Stimulated activated CD4-positive, alpha-beta T cell treated with anti-CD3 and anti-CD28 coated beads, Interleukin-12 subunit alpha, Interleukin-12 subunit beta, amount 100 ng/mL, for 24 hours (primary cell): ENCODE measurements at places on chromosomes 3 and 15.

DNA sequence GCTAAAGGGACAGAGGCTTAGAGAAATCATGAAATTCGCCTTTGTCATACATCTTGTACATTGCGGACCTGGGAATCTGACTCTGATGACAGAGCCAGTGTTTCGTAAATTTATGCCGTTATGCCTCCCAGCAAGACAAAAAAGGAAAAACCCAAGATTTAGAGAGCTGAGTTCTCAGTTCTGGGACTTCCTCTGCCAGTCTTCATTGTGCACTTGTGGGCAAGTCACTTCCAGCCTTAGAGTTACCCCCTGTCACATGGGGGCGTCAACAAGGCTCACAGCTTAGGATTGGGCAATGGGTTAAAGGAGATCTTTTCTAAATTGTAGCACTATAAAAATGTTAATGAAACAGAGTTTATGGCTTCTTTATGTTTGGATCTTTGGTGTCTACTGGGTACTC, 41.9 kb upstream of the MITF start:
- no peak for DNase-seq

GRCh38 chr3:8581806-8582445, 62.7 kb downstream of the SSUH2 start:
- DNase-seq, result no peak

DNA sequence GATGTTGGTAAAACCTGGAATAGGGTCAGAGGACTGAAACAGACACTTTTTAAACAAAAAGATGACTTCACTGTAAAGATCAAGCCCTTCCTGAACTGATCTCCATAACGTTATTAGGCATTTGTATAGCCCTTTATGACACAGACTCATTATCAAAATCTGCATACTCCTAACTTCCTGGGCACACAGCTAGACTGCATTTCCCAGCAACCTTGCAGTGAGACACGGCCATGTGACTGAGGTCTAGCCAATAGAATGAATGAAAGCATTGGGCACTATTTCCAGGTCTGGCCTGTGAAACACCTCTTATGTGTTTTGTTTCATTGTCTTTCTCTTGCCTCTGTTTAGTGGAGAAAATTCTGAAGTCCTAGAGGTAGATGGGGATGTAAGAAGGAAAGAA, 270.4 kb downstream of the NR1D2 start:
- DNase-seq, result no peak

GRCh38 chr3:129305592-129306091, 27.0 kb downstream of the HMCES start:
- no peak for DNase-seq

GRCh38 chr3:158106766-158107471, 699 bp upstream of the SHOX2 start:
- no peak for DNase-seq

GRCh38 chr3:16503191-16503776, 10.2 kb downstream of the RFTN1 start:
- DNase-seq, result no peak

- DNase-seq, result no peak
These were observed 179.6 kb downstream of the P3H2 start for GRCh38 chr3:189941125-189941524.

- no peak for DNase-seq
These were observed 63.0 kb downstream of the FRMD5 start for GRCh38 chr15:44132057-44132456.

GRCh38 chr3:32143849-32144757, 37.7 kb downstream of the GPD1L start:
- peak; percentile 11 for DNase-seq

- DNase-seq, result no peak
These were observed 27.5 kb upstream of the DENND4A start for GRCh38 chr15:65819563-65819960.

- no peak for DNase-seq
These were observed 76.7 kb upstream of the P3H2 start for GRCh38 chr3:190197346-190197763.

- DNase-seq, result no peak
These were observed 1331.2 kb upstream of the GBE1 start for GRCh38 chr3:83092521-83093221.

DNA sequence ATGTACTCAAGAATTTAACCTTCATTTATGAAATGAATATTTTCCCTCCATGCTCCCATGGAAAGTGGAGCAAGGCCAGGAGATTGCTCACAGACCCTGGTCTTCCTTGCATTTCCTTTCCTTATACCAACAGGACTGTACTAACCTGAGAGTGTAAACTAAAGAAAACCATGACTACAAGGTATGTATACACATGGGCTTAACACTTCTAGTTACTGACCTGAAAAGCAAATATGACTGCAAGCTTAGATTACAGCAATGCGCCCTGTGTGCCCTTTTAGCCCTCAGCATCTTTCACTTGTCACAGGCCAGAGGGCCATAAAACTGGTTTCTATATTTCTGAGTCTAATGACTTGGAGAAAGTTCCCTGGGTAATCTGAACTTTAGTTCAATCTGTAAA, 52.1 kb downstream of the NEK10 start:
- no peak for DNase-seq

GRCh38 chr3:32046102-32046501, 60.3 kb upstream of the GPD1L start:
- no peak for DNase-seq

DNA sequence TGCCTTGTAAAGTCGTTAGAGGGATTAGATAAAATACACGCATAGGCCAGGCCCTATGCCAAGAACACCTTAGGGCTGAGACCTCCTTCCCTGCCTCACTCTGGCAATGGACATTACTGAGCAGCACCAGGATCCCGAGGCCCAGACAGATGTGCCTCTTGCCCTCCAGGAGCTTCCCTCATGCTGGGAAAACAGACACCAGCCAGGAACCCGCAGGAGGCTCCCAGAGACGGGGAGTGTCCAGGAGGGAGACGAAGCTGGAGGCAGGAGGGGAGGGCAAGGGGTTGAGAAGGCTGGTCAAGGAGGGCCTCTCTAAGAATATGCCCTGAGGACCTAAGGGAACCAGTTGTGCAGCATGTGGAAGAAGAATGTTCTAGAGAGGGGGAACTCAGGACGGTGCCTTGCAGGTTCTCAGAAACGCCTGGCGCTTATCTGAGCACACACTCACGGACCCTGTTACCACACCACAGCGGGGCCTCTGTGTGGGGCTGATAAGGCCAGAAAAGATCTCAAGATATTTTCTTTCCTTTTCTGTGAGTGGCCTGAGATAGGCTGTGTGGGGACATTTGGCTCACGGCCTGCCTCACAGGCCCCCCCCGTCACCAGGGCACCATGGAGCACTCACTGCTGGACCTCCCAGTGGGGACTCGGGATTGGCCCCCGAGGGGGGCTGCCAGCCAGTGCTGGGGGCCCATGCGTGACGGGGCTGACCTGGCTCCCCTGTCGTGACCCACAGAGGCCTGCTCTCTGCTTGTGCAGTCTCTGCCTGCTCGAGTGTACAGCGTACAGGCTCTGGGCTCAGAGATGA, 22.0 kb upstream of the CYP11A1 start:
- DNase-seq, result no peak

GRCh38 chr3:179309225-179310078, 13.4 kb upstream of the ZNF639 start:
- DNase-seq, result no peak

GRCh38 chr3:149657926-149658743, at the start of gene WWTR1:
Gene WWTR1, minus strand, starts transcription at chr3:149658025. Its CDS starts 719 bp downstream, at chr3:149657306.
- DNase-seq, result peak; percentile 40
